NCI-H1105 treated with DMSO at 0.1 percent for 48 hours (cell line): ENCODE measurements at places on chromosomes 11 and 22.

- DNase-seq, result no peak
These were observed 53.1 kb downstream of the WNT7B start for GRCh38 chr22:45923835-45924234.

DNA sequence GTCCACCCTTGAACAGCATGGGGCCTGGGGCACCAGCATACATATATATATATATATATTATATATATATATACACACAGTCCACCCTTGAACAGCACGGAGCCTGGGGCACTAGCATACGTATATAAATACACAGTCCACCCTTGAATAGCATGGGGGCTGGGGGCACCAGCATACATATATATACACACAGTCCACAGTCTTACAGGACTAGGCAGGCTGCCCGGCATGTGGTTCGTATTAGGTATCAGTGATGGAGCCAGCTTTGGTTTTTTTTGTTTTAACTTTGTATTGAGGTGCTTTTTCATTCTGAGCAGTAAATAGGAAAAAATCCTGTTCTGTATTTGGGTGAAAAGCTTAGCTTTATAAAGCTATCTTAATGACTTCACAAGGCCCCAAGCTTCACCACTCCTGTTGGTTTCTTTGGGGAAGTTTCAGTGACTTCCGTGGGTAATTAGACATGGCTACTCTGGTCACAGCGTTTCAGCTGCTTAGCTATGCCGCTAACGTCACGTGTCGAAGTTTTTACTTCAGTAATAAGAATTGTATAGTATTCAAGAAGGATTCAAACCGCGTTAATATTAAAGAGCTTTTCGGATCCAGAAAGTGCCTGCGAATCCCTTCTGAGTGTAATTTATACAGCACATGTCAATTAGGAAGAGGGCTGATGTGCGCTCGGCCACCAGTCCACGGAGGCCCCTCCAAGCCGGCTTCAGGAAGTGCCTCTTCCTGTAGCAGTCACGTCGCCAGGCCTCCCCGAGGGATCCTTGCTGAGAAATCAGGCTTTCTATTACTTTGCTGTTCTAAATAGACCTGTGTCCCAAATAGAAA lies 179.7 kb downstream of the TBC1D22A start:
- no peak for DNase-seq

DNA sequence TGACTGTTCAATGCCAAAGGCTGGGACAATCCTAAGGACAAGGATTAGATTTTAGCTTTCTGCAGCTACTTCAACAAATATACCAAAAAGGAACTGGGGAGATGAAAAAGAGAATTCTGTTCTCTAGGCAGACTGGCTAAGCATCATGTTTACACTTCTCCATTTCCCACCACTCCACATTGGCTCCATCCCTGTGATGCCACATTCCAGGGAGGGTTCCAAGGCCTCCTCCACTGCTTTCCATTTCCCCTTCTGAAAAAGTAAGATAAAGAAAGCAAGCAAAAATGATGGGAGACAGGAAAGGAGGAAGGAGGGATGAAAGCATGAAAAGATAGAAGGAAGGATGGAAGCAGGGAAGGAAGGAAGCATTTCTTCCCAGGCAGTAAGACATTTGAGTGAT lies 315.8 kb downstream of the BLID start:
- DNase-seq, result no peak

DNA sequence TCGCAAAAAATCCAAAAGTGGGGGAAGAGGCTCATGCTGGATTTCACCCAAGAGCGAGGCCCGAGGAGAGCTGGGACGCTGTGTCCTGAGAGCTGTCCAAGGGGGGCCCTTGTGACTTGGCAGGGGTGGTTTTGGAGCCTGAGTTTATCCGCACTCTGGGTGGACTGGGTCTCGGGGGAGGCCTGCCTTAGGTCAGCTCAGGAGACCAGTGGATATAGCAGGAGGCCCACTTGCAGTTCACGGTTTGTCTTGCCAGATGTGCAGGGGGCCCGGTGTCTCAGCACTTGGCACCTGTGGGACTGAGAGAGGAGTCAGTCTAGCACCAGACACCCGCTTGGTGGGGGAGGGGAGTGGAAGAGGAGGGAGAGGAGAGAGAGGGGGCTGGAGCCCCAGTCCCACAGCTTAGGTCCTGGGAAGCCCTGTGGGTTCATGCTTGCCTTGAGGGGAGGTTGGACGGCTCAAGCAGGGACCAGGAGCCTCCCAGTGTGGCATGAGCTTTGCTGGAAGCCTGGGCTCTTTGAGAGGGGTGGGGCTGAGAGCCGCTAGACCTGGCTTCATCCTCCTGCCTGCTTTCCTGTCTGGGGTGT lies 33.4 kb downstream of the PARVB start:
- no peak for DNase-seq

- DNase-seq, result no peak
These were observed 28.0 kb downstream of the OR5B17 start for GRCh38 chr11:58330861-58331260.

DNA sequence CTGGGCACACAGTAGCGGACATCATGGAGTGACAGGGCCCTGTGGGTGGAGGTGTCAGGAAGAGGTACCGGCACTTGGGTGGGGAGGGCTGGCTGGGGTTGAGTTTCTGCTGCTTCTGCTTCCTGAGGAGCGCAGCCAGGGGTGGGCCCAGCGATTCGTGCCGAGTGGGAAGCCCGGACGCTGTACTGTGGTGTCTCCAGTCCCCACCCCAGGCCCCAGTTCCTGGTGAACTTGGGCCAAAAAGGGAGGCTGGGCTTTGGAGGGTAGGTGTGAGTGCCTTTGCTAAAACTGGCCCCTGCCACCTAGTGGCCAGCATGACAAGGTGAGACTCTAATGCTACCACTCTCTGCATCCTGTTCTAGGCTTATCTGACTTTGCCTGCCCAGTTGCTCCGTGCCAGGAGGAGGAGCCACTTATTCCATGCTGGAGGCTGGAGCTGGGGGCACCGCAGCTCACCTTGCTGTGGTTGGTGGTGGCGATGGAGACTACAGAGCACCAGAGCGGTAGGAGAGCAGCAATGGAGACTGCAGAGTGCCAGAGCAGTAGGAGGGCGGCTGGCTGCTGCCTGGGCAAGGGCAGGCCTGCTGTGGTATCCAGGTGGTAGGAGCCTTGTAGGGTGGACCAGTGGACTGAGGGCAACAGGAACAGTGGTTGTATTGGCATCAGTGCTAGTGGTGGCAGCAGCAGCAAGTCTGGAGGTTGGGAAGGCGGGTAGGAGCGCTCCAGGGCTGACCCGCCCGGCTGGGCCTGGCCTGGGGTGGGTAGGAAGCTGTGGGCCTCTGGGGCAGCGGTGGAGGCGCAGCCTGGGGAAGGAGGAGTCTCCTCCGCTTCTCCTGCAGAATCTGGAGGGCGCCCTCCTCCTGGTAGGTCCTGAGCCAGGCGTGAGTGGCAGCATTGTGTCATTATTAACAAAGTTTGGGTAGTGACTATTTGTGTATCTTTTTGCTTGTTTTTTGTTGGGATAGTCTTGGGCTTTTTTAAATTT lies 2.2 kb upstream of the RFPL2 start:
- peak; percentile 9 for DNase-seq

GRCh38 chr11:14361951-14362350 lies 3.0 kb upstream of the RRAS2 start:
- DNase-seq, result no peak

GRCh38 chr11:9604134-9604533 lies 30.7 kb downstream of the WEE1 start:
- no peak for DNase-seq

- no peak for DNase-seq
These were observed 3.5 kb upstream of the TCF20 start for GRCh38 chr22:42273855-42274451.

DNA sequence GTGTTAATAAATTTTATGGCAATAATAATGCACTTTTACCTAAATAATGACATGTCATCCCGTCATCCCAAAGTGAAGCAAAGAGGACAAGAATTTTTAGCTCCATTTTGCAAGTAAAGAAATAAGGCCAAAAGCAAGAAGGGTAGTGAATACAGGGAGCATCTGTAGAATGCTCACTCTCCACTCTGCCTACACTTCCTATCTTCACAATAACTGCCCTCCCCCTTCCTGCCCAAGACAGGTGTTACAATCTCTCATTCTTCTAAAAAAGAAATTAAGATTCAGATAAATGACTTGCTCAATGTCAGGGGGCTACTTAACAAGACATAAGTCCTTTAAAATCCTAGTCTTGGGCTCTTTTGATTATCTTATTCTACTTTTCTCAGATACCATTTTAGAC lies 8.9 kb downstream of the RDX start:
- peak; percentile 42 for DNase-seq

DNA sequence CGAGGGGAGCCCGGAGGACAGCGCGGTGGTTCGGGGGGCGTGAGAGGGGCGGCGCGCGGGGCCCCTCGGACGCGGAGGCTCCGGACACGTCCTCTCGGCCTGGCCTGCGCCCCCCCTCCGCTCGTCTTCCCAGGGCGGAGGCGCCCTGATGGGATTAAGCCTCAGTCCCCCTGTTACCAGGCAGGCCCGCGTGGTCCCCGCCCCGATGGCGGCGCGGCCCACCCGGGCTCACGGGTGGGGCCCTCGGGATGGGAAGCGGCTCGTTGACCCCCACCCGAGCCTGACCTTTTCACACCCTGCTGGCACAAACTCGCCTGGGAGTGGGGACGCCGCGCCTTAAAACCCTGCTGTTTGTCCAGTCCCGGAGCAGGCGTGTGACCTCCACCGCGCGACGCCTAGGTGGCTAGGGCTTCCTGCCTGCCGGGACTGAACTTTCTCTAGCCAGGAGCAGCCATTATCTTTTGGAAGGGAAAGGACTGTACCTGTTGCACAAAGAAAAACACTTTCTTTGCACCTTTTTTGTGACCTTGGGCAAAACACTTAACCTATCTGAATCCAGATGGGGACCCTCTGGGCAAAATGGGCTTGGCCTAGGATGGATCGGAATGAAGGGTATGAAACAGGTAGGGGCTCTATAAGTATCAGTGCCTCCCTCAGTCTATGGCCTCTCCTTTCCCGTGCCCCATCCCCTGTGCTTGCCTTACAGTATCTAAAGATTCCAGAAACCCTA lies 1.0 kb downstream of the KIAA1671 start:
- DNase-seq, result no peak

- DNase-seq, result no peak
These were observed 48.8 kb downstream of the ASCL2 start for GRCh38 chr11:2221591-2221990.

- DNase-seq, result no peak
These were observed 11.3 kb downstream of the PTPN5 start for GRCh38 chr11:18780329-18780728.

DNA sequence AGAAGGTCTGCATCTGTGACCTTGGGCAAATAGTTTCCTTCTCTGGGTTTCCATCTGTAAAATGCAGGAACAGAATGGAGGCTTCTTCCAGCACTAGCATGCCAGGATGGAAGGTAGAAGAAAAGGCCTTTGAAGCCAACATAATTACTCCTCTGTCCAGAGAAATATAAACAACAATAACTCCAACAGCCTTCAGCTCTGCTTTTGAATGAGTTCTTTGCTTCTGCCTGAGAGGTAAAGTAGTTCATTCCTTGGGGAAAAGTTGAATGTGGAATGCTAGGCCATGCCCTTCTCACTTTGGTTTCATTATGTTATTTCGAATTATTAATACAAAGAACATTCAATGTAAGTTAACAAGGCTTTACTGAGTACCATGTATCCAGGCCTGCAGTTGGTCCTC lies 61.2 kb upstream of the BLID start:
- DNase-seq, result no peak

DNA sequence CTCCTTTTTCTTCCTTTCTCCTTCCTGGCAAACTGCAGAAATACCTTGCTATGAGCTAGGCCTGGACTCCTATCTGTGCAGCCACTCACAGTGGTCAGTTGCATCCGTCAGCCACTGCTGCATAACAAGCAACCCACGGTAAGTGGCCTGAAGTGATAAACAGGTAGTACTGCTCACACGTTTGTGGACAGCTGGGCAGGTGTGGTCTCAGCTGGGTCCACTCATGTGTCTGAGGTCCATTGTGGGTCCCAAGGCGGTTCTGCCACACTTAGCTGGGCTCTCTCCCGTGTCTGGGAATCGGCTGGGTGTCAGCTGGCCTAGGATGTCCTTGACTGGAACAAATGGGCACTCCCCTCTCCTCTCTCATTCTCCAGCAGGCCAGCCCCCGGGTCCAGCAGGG lies 109.3 kb downstream of the BRD1 start:
- DNase-seq, result no peak

- DNase-seq, result no peak
These were observed 97.4 kb upstream of the IGLL5 start for GRCh38 chr22:22789922-22790845.

GRCh38 chr11:127252321-127252720 lies 251.8 kb upstream of the KIRREL3 start:
- DNase-seq, result no peak

GRCh38 chr11:130655300-130655699 lies 206.9 kb downstream of the ADAMTS15 start:
- no peak for DNase-seq

- DNase-seq, result no peak
These were observed 300.5 kb downstream of the MIAT start for GRCh38 chr22:26957897-26958296.

DNA sequence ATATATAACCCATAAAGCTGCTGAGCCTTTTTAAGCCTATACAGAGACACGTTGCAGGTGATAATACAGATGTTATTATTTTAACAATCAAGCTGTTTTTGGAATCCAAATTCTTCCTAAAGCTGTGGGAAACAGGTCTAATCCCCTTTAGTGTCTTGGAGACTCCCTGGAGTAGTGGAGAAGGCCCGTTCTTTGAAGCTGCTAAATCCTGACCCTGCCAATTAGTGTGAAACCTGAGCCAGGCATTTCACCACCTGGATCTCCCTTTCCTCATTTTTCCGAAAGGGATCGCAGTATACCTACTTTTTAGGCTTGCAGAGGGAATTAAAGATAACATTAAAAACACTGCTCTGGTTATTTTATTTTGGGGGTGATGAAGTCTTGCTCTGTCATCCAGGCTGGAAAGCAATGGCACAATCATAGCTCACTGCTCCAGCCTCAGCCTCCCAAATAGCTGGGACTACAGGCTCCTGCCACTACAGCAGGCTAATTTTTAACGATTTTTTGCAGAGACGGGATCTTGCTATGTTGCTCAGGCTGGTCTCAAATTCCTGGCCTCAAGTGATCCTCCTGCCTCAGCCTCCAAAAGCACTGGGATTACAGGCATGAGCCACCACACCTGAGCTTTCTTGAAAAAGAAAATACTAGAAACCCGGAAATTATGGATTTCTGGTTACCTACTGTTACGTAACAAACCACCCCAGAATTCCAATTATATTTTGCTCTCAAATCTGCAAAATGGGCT lies 1.7 kb upstream of the EIF4ENIF1 start:
- DNase-seq, result no peak

- DNase-seq, result no peak
These were observed 81.4 kb downstream of the RCN1 start for GRCh38 chr11:32172041-32172847.

DNA sequence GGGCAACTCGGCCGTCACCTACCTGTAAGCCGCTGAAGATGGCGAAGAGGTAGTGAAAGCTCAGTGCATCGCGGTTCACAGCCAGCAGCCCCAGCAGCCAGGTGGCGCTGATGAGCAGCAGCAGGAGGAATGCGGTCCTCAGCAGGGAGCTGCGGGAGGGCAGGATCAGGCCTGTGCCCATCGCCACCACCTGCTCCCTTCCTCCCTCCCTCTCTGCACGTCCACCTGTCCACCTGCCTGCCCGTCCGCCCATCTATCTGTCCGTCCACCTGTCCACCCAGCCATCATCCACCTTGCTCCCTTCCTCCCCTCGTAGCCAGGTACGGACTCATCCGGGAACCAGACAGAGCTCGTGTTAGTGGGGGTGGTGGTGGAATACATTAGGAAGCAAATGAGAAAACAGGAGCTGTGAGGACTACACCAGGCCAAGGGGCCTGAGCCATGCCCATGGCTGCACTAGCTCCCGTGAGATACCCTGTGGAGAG lies 32.2 kb downstream of the TRMU start:
- DNase-seq, result peak; percentile 31
